ENCODE measurements at places on chromosomes 11 and 22. TPM values are rescaled to one million over a fixed set of nuclear protein-coding genes. Genes with fewer than 3 reads are reported as not detected.

DNA sequence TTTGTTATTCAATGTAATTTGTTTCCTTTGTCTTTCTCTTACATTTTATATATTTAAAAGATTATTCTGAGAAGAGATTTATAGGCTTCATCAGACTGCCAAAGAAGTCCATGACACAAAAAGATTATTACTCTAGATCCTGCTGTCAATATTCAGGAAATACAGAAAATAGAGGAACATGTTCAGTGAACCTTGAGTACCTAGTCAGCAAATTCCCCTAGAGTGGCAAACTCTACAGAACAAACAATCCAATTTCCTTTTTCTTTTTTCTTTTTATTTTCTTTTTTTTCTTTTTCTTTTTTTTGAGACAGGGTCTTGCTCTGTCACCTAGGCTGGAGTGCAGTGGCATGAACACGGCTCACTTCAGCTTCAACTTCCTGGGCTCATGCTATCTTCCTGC is 23.9 kb downstream of the TTC17 start:
- DNase-seq: no peak

- DNase-seq: no peak
Observed at GRCh38 chr22:48907591-48907990, 920.1 kb downstream of the BRD1 start.

Gene UBQLNL
- total RNA-seq: 0.85 TPM

GRCh38 chr11:16605389-16605893 is 133.0 kb upstream of the C11orf58 start:
- no peak for DNase-seq

DNA sequence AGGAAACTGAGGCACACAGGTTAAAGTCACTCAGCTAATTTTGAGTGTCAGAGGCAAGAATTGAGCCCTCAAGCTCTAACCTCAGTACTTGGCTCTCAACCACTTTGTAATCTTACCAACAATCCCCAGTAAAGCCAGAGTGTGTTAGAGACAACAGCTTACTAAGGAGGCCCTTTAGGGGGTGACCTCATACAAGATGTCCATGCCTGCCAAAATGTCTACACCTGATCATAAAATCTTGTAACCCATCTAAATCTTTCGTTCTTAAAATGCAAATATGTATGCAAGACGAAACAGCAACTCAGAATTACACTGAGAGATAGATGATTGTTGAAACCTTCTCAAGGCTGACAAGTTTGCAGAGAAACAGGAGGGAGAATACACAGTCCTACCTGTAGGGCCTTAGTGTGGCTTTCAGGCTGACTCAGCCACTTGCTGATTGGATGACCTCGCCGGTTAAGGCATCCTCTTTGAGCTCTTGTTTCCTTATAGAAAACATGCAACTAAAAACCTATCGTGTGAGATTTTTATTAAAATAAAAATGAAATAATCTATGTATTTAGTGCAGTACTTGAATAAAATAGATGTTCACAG is 143.2 kb downstream of the OPCML start:
- no peak for DNase-seq

GRCh38 chr11:104620991-104621390 is 277.3 kb downstream of the CASP12 start:
- no peak for DNase-seq

DNA sequence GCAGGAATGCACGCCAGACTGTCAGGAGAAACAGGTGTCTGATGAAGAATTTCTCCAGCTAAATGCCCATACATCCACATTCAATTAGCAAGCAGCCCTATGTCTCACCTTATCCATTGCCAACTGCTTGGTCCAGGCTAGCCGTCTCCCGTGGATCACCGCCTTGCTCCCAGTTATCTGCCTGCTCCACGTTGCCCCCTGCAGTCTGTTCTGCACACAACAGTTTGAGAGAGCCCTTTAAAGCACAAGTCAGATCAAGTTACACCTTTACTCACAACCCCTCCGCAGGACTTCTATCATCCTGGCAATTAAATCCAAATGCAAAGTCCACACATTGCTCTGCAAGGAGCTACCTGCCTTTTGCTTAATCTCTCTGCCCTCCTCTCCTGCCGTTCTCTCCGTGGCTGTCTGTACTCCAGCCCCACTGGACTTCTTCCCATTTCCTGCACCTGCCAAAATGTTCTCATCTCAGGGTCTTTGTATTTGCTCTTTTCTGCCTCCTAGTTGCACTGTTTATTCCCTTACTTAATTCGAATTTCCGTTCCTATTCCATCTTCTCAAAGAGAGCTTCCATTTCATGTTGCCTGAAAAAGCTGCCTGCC is 185.3 kb upstream of the LARGE1 start:
- DNase-seq: no peak

GRCh38 chr11:131089727-131090245 is 173.5 kb upstream of the SNX19 start:
- DNase-seq: no peak

DNA sequence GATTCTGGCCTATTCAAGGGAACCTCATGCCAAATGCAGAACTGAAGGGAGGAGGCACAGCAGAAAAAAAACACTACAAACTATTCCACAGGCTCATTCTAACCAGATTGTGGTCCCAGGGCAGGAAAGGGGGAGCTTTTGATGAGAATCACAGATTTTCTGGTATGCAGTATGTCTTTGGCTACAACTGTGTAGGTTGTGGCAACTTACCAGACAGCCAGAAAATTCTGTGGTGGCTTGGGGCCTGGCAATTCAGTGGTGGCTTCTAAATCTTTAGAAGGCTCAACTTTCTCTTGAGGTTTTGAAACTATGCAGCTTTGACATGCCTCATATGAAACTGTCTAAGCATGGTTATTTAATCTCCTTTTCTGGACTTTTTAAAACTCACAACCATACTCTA is 850.8 kb upstream of the CCDC90B start:
- no peak for DNase-seq

DNA sequence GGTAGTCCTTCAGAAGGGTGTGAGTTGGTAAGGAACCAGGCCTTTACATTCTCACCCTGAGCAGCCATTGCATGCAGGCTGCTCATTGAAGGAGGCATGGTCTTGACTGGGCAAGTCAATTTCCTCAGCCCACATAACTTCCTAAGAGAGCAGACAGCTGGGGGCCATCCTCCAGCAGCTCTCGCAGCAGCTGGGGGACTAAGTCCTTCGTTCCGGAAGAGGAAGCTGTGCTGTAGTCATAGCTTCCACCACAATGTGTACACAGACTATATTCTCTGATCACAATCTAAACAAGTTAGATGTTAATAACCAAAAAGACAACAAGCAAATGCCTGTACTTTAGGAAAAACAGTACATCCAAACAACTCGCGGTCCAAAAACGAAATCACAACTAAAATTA is 30.1 kb upstream of the MPPED1 start:
- no peak for DNase-seq

Gene POTEH
- not detected for total RNA-seq

- no peak for DNase-seq
Observed at GRCh38 chr22:39283322-39284141, 35.9 kb downstream of the RPL3 start.

DNA sequence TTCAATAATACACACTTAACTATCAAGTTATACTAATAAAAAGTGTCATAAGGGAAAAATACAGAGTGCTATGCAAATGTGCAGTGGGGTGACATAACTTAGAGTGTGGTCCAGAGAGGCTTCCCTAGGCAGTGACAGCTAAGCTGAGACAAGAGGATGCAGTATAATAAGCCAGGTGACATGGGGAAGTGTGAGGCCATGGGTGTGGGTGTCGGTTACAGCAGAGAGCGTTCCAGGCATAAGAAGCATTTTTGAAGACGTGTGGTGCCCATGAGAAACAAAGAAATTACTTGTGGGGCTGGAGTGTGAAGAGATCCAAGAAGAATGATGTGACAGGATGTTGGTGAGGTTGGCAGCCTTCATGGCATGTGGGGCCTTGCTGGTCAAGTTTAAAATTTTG is 78.1 kb upstream of the PICALM start:
- no peak for DNase-seq

DNA sequence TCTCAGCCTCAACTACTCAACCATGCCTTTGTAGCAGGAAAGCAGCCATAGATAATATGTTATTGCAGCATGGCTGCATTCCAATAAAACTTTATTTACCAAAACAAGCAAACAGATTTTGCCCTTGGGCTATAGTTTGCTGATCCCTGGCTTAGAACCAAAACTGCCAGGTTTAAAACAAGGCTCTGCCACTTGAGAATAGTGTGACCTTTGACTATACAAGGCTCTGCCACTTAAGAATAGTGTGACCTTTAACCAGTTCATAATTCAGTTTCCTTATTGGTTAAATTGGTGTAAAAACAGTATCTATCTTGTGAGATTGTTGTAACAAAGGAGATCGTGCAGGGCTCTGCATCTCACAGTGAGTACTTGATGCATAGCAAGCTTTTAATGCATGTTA is 217.3 kb upstream of the MTNR1B start:
- DNase-seq: no peak

- no peak for DNase-seq
Observed at GRCh38 chr11:117345039-117345438, 17.4 kb downstream of the CEP164 start.

DNA sequence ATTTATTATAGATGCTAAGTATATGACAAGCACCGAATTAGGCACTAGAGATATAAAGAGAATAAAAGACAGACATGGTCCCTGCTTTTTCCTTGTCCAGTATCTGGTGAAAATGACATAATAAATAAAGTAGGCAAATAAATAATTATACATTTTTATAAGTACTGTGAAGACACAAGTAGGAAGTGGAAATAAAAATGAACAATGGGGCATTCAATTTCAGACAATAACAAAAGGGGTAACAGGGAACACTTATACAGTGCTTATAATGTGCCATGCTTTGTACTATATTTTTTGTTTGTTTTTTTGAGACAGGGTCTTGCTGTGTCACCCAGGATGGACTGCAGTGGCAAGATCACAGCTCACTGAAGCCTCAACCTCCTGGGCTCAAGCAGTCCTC is 4.3 kb downstream of the KBTBD3 start:
- no peak for DNase-seq

Gene OR8A1
- total RNA-seq: not detected

DNA sequence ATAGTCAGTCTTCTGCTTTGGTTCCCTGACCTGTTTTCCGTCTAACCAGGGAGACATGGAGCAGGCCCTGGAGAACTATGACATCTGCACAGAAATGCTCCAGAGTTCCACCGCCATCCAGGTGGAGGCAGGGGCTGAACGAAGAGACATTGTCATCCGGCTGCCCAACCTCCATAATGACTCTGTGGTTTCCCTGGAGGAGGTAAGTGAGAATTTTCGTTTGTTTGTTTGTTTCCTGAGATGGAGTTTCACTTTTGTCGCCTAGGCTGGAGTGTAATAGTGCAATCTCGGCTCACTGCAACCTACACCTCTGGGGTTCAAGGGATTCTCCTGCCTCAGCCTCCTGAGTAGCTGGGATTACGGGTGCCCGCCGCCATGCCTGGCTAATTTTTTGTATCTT is 52.9 kb downstream of the CABIN1 start:
- no peak for DNase-seq

DNA sequence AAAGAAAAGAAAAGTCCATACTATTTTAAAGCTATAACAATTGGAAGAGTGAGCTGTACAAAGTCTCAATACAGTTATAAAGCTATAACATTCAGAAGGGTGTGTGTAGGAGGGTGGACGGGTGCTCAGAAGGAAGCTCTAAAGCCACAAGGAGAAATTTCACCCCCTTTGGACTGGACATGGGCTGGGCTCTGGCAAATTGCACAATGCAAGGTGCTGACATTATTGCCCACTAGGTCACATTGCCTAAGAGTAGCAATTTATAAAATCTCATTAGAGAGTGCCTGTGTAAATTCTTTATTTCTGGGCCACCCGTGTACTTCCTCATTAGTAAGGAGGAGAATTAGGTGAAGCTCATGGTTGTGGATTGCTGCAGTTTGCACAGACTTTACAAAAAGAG is 5.7 kb upstream of the APOBEC3A start:
- no peak for DNase-seq

- DNase-seq: no peak
Observed at GRCh38 chr22:28967163-28967665, 83.8 kb downstream of the ZNRF3 start.

DNA sequence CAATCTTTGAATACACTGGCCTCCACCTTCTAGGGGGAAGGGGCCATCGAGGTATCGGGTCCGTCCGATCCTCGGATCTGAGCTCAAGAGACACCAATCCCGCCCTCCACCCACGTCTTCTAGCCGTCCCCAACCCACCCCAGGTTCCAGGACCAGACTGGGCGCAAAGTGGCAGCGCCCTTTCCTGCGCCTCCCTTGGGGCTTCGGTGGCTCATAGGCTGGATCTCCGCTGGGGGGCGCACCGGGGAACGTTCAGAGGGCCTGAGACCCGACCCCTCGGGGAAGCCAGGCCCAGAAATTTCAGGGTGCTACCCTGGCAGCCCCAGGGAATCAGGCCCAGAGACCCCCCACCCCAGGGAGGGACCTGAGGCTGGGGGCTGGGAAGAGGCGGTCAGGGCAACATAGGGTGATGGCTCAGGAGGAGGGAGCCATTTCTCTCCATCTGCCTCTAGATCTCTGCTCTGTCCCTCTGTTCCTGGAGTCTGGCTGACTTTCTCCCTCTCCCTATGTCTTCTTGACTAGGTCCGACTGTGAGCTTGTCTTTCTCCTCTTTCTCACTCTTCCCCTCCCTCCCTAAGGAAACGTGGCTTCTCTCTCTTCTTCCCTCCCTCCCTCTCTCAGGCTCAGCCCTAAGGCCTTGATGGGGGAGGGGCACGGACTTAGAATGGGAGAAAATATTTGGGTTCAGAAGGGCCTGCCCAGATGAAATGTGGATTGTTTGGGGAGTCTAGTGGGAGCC is 1.1 kb downstream of the CREB3L1 start:
- DNase-seq: no peak

DNA sequence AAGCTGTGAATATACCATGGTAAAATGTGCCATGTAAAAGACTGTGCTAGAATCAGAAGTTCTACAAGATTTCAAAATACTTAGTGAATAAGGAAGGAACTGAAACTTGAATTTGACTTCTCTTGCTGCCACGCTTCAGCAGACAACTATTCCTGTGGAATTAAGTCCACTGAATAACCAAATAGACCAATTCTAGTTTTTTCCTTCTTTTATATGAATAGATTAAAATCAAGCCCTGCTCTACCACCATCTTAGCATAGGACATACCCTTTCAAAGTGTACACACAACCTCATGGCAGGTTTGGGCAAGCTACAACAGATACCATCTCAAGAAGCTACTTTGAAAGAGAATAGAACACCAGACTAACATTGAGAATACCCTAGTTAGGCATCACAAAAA is 23.4 kb upstream of the CLNS1A start:
- DNase-seq: no peak

Data from urinary bladder (tissue), 4 donors.